ENCODE measurements at places on chromosomes 1 and 21.

GRCh38 chr1:50265790-50266314 lies 157.1 kb downstream of the ELAVL4 start:
- DNase-seq, result no peak

DNA sequence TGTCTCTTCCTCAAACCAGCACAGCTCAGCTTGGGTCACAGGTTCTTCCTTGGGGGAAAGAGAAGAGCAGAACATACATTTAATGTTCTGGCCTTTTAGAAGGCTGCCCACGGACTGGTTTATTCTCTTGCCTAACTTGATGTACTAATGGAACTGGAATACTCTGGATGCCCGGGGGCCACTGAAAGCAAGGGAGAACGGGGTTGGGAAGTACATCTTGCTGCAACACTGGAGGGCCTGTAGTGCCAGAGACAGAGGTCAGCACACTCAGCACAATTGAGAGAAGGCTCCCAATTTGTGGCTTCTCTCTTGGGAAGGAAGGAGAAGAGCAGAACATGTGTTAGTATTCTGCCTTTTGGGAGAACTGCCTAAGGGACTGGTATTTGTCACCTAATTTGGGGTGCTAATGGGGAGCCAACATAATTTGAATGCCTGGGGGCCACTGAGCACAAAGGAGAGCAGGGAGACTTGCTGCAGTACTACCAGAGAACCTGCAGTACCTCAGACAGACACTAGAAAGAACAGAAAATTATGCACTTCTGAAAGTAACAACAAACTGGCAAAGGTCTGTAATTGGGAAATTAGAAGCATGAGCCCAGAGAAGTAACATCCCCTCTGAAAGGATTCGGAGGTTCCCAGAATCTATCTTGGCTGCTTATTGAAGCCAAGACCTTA lies 14.1 kb downstream of the ZNF691 start:
- DNase-seq, result no peak

DNA sequence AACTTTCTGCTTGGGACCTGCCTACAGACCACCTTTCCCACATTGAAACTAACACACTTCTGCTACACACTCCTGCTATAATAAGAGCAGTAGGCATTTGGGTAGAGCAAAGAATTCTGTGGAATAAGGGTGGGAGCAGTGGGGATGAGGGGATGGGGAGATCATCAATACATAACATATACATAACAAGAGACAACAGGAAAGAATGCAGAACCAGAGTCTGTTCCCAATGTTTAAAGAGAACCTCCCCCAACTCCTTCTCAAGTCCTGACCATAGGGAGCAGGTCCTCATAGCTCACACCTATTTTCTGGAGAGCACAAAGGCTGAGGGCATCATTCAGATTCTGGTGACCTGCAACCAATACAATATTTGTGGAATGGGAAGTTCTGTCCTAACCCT lies 121.6 kb upstream of the BARHL2 start:
- no peak for DNase-seq

GRCh38 chr1:53401813-53402745 lies 57.1 kb upstream of the DMRTB1 start:
- DNase-seq, result no peak

DNA sequence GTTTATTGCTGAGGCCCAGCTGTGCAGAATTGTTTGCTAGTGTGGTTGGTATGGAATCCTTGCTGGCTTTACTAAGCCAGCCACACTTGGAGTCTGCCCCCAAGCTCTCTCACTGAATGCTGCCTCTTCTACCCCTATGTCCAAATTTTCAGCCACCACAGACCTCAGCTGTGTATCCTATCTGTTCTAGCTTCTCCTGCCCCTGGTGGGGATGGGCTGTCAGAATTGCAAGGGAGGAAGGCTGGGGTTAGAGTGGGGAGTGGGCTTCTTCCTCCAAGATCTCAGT lies 4.4 kb downstream of the NHLH1 start:
- DNase-seq, result no peak

DNA sequence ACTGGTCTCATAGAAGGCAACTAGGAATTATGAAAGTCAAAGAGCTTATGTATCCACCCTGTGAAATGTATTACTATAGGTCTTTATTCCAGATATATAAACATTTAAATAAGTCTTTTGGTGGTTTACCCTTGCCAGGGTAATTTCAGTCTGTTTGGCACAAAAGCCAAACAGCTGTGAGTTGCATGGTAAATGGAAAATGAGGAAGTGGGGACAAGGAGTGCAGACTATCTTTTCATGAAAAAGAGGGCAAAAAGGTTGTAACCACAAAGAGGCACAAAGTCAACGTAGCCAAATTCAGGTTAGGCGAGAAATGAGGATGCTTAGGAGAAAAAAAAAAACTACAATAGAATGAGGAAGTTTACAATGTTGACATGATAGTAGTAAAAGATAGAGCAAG lies 492.3 kb upstream of the PRMT6 start:
- DNase-seq, result no peak

DNA sequence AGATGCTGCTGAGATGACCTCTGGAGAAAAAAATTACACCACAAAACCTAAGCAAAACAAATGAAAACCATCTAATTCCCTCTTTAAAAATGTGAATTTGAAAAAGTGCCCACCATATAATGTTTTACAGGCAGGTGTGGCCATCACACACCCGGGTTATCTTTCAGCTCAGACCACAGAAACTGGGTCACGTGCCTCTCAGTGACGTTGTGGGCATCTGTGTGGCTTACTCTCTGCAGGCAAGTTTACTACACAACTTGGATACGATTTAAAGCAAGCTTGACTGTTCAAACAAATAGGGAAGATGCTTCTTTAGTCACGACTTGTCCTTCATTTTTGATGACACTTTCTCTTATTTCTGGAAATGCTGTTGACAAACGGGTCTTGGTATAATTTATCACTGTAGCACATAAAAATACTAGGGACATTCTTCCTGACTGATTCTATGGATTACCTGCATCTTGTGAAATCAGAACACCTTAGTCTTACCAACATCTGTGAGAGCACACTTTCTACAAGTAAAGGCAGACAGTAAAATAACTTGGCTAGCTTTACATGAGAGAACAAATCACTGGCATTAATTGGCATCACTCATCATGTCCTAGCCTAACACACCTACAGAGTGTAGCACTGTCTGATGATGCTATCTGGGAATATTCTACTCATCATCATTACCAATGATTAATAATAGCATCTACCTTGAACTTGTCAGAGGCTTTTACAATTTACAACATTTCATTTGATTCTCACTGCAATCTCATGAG lies 89.3 kb upstream of the EDEM3 start:
- peak; percentile 59 for DNase-seq

- peak; percentile 28 for DNase-seq
Observed at GRCh38 chr1:165928075-165928731, 100.8 kb downstream of the UCK2 start.

- DNase-seq, result no peak
Observed at GRCh38 chr1:66852870-66853269, 51.8 kb upstream of the INSL5 start.

GRCh38 chr1:9361630-9362260 lies 69.1 kb downstream of the SPSB1 start:
- DNase-seq, result no peak

GRCh38 chr21:28639737-28640136 lies 352.9 kb downstream of the LTN1 start:
- no peak for DNase-seq

- DNase-seq, result no peak
Observed at GRCh38 chr1:199742547-199742946, 285.0 kb upstream of the NR5A2 start.

DNA sequence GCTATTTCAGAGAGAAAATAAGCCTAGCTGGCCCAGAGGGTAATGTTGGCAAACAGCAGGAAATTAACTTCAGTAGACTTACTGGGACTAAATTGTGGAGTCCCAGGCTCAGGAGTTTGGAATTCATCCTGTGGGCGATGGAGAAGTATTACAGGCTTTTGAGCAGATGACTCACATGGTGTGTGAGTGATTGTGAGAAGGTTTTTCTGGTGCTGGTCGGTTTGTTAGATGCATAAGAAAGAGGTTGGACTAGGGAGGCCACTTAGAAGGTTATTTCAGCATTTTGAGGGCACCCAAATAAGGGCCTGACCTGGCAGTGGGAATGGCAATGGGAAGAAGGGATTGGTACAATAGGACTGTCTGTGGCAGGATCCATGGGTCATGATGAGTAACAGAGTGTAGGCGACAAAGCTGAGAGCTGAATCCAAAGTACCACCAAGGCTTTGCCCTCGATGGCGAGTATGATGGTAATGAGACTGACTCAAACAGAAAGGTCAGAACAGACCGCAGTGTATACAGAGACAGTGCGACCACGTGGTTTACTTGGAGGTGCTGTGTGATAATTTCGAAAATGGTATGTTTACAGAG lies 69.2 kb upstream of the KIF26B start:
- DNase-seq, result no peak

DNA sequence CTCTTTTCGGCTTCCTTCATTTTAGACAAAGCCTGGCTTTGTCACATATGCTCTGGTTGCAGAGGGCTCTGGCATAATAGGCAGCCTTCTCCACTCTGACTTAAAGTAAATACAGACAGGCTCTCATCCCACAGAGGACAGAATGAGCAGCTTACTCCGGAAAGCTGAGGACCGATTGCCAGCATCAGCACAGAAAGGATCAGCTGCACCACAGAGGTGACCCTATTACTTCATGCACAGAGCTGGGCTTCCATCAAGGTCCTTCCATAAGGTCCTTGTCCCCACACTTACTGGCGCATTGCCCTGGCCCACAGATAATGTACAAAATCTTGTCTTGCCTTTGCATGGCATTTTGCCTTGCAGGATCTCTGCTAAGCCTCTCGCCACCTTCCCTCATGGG lies 67.6 kb downstream of the SEC16B start:
- no peak for DNase-seq

DNA sequence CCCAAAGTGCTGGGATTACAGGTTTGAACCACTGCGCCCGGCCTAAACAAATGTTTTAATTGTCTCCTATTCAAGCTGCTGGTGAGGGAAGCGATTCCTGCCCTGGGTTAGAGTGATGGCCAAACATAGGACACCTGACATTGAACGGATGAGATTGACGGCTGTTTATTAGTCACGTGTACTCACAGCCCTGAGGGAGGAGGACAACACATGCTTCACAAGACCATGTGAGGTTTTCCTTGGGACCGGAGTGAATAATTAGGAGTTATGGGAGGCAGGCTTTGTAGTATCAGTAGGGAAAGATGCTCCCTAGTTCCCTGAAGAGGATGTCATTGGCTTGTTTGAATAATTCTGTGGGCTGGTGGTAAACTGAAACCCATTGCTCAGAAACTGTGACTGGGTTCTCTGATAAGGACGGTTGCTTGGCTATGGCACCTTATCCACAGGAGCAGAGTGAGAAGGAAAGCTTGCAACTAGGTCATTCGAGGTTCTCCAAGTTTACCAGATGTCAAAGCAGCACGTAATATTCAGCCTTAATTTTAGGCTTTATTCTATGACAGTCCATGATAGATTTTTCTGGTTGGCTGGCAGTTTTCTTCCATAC lies 245.8 kb downstream of the PLA2G4A start:
- DNase-seq, result no peak

DNA sequence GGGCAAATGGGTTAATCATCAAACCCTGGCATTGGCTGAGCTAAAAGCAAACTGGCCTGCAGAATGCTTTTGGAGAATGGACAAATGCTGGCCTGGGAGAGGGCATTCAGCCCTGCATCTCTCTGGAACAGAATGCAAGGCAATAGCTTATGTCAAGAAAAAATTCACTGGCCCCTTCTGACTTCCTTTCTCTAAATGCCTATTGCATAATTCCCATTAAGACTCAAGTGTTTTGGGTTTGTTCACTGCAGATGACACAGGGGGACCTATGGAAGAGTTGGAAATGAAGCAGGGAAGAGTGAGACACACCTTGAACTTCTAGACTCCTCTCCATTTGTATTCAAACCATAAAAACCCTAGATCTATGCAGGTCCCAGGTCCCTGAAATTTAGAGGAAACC lies 15.9 kb downstream of the PEA15 start:
- DNase-seq, result no peak

DNA sequence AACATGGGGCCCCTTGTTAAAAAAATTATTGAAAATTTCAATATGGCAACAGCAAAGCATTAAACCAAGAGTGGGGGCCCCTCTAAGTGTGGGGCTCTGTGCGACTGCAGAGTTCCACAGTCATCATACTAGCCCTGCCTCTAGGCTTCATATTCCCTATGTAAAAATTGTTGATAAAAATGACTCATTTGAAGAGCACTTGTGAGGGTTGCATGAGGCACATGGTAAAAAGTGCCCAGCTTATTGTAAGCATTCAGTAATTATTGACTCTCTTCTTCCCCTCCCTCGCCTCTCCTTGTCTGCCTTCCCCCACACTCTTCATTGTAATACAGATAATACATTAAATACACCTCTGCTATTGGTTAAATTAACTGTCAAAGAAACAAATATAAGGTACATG lies 86.7 kb upstream of the PTBP2 start:
- DNase-seq, result no peak
